ENCODE measurements at places on chromosomes 6 and 20.
A peak's percentile ranks its signal among the peaks of the same experiment; 100 is the strongest.

DNA sequence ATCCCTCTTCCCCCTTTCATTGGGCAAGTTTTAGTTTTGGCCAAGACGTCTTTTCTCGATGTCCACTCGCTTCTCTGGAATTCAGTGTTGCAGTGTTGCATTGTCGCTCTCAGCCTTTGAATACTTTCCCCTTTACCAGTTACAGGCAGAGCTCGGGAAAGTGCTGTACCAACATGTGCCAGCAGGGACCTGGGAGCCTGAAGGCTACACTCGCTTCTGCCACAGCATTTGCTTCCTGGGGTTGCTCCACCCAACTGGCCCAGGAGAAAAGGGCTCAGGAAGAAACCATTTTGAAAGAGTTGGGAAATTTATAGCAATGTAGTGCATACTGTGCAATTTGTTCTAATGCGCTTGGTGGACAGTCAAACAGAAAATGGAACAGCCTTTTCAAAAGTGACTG lies 78.6 kb downstream of the LINC00237 start:
- peak; percentile 64 for DNase-seq

- no peak for DNase-seq
Measured at GRCh38 chr6:154806804-154807203, 73.6 kb downstream of the SCAF8 start.

GRCh38 chr6:75103431-75103830 lies 102.4 kb downstream of the COL12A1 start:
- DNase-seq, result peak; percentile 47

GRCh38 chr6:6730831-6731230 lies 142.3 kb downstream of the LY86 start:
- DNase-seq, result no peak

DNA sequence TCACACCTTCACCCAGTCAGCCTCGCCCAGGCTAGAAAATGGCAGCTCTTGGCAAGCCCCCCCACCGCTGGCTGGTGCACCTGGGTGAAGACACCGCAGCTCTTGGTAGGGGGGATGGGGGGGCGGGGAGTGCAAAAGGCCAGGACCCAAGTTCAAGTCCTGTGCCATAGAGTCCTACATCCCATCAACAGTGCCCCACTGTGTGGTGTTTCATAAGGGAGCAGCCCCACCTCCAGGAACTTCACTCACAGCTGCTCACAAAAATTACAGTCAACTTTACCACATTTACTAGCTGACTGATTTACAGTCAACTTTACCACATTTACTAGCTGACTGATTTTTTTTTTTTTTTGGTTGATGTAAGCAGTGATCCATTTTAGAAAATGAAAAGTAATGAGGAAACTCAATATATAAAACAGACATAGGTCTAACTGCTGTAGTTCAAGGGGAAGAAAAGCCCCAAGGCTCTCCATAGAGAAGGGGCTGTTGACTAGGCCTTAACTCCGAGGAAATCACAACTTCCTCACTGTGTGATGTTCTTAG lies 208.9 kb upstream of the SNX9 start:
- peak; percentile 55 for DNase-seq

- DNase-seq, result no peak
Measured at GRCh38 chr6:112967974-112968373, 620.8 kb downstream of the RFPL4B start.

DNA sequence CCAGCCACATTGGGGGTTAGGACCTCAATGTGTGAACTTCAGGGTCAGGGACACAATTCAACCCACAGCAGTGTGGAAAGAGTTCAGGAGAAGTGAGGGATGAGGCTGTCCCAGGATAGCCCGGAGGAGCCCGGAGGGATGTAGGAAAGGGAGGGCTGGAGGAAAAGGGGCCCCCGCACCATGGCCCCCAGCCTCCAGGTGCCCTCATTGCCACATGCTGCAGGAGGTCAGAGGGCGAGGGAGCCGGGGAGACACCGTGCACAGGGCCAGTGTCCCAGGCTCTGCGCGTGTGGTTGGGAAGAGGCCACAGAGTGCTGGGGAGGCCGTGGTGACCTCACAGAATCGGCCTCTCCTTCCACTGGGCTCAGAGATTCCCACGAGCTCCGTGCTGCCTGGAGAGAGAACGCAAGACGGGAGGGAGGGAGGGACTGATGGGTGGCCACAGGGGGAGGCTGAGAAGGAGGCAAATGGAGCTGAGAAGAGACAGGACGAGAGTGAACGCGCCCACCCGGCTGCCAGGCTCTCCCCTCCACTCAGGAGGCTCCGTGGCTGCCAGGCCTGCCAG lies 215.1 kb downstream of the DLL1 start:
- DNase-seq, result no peak

DNA sequence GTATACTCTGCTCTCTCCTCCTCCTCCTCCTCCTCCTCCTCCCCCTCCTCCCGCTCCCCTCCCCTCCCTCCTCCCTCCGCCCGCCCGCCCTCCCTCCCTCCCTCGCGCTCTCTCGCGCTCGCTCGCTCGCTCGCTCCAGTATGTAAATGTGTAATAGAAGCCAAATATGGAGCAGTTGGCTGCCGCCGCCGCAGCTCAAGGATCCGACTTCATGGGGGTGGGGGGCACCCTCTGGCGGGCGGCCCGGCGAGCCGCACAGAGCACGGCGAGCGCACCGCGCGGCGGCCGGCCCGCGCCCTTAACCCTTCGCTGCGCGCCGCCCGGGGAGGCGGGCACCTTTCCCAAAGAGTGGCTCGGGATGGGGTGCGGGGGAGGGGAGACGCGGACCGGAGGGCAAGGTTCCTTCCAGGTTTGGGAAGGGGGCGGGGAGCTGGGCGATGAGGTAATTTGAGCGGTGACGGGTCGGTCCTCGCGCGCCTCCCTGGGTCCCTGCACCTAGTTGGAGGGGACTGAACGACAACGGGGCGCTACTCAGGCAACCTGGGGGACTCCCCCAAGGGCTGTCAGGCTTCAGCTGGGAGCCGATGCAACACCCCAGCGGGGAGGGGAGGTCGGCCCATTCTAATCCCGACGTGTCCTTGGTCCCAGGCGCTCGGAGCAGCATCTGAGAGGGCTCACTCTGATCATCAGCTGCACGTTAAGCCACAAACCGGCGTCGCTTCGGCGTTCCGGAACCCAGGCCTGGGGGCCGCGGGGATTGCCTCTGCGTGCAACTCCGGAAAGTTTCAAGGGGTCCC lies 409 bp upstream of the ATXN1 start:
- DNase-seq, result peak; percentile 72

- DNase-seq, result no peak
Measured at GRCh38 chr20:47484303-47484702, 17.4 kb upstream of the NCOA3 start.

GRCh38 chr20:366041-366718 lies 14.4 kb upstream of the TRIB3 start:
- DNase-seq, result no peak

DNA sequence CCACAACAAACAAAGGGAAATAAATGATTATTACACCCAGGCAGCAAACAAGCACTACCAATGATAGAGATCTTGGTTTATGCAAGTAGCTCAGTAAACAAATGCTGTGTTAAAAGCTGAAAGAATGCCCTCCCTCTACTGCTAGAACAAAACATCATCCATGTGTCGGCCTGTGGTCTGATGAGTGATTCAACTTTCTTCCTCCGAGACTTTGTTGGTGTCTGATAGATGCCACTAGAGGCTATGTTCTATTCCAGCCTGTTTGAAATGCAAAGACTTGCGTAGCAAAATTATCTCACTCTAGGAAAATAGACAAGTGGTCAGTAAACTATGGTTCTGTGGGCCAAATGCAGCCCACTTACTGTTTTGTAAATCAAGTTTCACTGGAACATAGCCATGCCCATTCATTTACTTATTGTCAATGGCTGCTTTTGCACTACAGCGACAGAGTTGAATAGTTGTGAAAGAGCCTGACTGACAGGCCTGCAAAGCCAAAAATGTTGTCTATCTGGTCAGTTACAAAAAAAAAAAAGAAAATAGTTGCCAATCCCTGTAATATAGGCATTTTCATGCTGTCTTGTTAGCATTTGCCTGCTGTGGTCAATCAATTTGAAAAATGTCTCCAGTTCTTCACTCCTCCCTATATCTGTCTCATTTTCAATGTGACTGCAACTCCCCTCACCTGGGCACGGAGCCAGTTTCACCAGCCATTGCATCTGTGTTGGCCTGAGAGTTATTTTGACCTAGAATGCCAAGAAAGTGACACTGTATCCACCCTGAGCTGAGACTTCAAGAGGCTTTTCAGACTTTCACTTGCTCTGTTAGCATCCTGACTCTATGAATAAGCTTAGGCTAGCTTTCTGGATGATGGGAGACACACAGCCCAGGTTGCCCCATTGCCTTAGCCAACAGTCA lies 544.6 kb upstream of the BTBD3 start:
- no peak for DNase-seq

- no peak for DNase-seq
Measured at GRCh38 chr6:76448109-76448508, 375.6 kb upstream of the IMPG1 start.

All from HuH-7 (cell line).